Osteocyte (in vitro differentiated cells): ENCODE measurements at places on chromosomes 1 and 21.

GRCh38 chr21:36584980-36585940 is 105.3 kb upstream of the CLDN14 start:
- DNase-seq: no peak

DNA sequence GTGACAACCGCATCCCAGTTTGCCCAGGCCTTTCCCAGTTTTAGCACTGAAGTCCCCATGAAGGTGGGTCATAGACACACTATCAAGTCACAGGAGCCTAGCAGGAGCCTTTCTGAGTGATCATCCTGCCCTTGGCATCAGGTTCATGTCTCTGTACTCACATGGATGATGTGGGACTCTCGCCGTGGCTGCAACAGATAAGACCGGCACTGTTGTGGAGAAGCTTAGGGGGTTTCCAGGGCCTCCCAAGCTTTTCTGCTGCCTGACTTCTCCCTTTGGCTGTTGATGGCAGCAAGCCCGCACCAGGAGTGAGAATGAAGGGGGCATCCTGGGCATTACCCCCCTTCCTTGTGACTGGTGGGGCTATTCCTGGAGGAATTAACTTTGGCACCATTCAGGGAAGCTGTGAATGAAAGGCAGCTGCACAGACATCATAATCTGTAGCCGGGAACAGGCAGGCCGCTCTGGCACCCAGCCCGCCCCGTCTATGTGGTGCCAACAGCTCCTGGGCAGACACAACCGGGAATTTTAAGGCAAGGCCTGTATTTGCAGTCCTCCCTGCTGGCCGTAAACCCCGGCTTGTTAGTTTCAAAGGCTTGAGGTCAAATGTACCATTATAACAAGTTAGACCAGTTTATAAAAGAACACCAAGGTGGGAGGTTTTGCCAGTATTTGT is 148.6 kb downstream of the HUNK start:
- no peak for DNase-seq

GRCh38 chr1:55129194-55129728 is 85.9 kb downstream of the USP24 start:
- no peak for DNase-seq

DNA sequence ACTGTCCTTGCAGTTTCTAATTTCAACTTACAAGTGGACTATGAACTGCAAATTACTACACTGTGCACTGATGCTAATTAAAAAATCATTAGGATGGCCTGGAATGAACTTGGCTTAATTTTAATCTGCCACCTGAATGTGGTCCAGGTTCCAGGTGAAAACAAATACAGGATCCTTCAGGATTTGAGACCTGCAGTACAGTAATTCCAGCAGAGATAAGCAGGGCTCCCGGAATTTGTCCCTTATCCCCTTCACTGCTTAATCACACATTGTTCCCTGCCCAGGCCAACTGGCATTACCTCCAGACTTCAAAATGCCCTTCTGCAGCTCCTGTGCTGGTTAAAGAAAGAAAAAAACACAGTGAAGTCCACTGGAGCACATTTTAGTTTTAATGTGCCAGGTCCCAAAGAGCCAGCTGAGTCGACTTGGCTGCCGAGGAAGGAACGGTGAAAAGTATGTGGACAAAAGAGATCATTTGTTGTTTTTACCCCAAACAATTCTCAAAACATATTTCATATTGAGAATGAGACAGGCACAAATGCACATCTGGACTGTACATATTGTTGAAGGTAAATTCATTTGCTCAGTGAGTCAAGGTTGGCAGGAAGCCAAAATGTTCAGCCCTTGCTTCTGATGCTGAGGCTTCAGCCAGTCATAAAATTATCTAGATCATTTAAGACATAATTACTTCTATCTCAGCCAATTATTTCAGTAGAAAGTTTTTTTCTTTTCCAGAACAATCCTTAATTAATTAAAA is 28.3 kb downstream of the DEGS1 start:
- no peak for DNase-seq

DNA sequence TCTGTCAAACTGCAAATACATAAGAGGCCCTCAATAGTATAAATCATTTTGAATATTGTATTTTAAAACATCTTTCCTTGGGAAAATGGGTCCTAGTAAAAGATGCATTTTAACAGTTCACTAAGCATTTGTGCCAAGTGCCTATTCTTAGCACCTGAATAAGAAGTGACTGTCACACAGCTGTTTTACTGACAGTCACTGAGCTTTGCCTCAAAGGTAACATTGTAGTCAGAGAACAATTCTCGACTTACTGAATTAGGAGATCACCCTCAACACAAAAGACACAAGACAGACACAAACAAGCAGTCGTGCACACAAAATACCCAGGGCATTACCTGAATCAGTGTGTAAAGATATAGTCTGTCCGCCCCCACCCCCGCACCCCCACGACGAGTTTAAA is 408 bp downstream of the ESRRG start:
- no peak for DNase-seq

GRCh38 chr1:238658763-238659162 is 727.6 kb upstream of the CHRM3 start:
- DNase-seq: no peak

DNA sequence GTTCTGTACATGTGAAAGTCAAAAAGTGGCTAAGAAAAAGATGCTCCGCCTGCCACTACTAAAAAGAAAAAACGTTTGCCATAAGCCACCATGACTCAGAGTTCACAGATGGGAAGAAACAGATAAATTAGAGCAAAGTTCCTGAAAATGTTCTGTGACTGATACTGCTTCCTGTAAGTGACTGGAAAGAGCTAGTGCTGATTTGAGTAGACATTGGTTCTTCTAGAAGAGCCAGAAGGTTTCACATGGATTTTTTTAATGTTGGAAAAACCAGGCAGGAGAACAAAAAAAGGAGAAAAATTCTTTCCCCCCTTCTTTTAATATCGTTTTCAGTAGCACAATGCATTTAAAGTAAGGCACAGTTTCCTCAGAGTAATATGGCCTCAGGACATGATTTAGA is 221.4 kb downstream of the HLX start:
- no peak for DNase-seq

GRCh38 chr1:93690921-93691789 is 9.5 kb upstream of the BCAR3 start:
- no peak for DNase-seq

- no peak for DNase-seq
Measured at GRCh38 chr1:89332461-89332860, 31.4 kb upstream of the GBP6 start.

GRCh38 chr1:105632342-105633196 is 1423.9 kb upstream of the PRMT6 start:
- DNase-seq: peak; percentile 71

GRCh38 chr1:155504207-155504606 is 58.4 kb downstream of the ASH1L start:
- no peak for DNase-seq

DNA sequence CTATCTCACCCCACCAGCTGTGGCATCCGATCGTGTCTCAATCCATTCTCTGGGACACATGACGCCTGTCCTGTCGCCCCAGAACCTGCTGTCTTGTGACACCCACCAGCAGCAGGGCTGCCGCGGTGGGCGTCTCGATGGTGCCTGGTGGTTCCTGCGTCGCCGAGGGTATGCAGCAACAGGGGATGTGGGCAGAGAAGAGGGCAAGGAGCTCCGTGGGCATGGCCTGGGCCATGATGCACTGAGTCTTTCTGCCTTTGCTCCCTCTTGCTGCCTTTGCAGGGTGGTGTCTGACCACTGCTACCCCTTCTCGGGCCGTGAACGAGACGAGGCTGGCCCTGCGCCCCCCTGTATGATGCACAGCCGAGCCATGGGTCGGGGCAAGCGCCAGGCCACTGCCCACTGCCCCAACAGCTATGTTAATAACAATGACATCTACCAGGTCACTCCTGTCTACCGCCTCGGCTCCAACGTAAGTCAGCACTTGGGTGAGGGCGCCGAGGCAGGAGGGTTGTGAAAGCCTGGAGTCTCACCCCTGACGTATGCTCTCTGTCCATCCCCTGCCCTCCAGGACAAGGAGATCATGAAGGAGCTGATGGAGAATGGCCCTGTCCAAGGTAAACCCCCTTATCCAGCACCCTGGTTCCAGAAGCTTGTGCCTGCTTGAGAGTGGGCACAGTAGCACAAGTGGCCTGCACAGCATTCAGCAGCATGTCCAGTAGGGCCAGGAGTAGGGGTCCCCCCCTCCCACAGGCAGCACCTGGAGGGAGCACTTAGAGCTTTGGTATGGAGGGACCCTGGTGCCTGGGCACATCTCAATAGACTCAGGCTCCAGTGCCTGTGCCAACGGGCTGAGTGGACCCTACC is 8.8 kb downstream of the TINAGL1 start:
- peak; percentile 75 for DNase-seq

GRCh38 chr1:203278885-203279406 is 26.4 kb upstream of the BTG2 start:
- DNase-seq: no peak

- DNase-seq: no peak
Measured at GRCh38 chr1:245378311-245378722, 223.5 kb downstream of the KIF26B start.

GRCh38 chr1:26993237-26994019 is at the start of gene TRNP1:
Gene TRNP1, plus strand, starts transcription at chr1:26993692. Its CDS starts 95 bp downstream, at chr1:26993787.
- DNase-seq: peak; percentile 91

- no peak for DNase-seq
Measured at GRCh38 chr21:27818847-27819246, 852.0 kb upstream of the ADAMTS5 start.

- peak; percentile 83 for DNase-seq
Measured at GRCh38 chr1:55057270-55057955, 18.1 kb downstream of the PCSK9 start.

DNA sequence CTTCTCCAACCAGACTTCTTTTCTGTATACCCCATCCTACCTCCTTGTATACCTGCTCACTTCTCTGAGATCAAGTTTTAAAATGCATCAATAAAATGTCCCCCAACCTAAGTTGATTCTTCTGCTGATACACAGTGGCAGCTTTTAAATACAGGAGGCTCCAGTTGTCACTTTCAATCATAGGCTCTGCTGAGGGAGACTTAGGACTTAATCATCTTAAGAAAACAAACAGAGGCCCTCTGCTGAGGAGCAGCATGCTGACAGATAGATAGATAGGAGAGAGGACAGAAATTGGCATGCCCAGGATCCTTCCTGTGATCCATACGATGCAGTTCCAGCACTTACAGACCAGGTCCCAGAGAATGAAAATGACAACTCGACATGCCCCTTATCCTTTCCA is 311.0 kb upstream of the PROX1 start:
- no peak for DNase-seq

DNA sequence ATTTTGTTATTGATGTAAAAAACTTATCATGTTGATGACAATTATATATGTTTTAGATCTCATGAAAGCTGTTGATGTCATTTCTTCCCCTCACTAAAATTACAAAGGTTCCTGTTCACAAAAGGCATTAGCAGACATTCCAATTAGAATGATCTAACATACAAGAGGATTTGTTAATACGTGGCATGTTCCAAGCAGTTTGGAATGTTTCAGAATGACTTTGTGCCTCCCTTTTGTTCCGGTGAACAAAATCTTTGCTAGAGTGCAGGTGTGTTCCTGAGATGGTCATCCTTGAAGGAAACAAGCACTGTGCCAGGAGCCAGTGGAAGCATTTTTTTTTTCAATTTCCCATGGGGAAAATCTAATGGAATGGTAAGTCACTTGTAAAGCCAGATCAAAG is 108.0 kb upstream of the KCTD3 start:
- DNase-seq: no peak

GRCh38 chr1:220810179-220810653 is 23.5 kb downstream of the MTARC1 start:
- no peak for DNase-seq

DNA sequence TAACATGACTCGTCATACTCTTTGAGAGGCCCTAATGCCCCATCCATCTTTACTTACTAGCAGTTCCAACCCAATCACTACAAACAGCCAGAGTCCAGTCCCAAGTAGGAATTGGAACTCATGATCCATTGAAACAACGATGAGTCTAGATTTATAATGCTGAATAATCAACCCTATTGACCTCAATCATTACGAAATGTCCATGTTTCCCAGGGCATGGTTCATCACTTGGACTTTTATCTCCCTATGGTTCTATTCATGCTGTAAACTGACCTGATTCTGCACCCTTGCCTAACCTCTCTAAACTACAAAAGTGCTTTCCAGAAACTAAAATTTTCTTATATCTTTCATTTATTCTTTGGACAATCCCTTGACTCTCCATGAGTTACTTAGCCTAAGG is 840.0 kb upstream of the B3GALT2 start:
- DNase-seq: no peak
